ENCODE measurements at places on chromosomes 1 and 21. TPM values are rescaled to one million over a fixed set of nuclear protein-coding genes. Genes with fewer than 3 reads are reported as not detected.

DNA sequence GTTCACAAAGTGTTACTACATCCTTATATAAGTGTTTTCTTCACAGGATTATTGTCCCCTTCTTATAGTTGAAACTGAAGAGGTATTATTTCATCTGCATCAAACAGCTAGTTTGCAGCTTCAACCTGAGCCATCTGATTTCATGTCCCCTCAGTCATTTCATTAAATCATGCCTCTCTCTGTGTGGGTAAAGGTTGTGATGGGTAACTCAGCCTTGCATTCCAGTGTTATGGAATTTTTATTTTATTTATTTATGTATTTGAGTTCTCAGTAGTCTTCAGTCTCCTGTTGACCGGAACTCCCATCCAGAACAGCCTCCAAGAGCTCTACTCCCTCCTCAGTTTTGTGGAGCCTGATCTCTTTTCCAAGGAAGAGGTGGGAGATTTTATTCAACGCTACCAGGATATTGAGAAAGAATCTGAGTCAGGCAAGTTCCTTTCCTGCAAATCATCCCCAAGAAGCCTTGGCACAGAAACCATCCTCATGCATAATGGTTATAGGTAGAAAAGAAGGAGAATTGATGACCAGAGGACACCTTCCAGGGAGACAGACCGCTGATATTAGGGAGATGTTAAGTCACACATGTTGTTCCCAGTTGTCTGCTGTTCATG is 21.8 kb downstream of the CHD1L start:
- H3K36me3 ChIP-seq, result peaks cover 88% of the 10 kb centered on the region
- no peak overlapping the region for H3K27ac ChIP-seq
- no peak for DNase-seq

GRCh38 chr1:230501849-230502248 is 75.7 kb upstream of the PGBD5 start:
- no peak for DNase-seq
- no peaks in the 10 kb centered on the region for H3K27me3 ChIP-seq
- no peaks in the 10 kb centered on the region for H3K36me3 ChIP-seq
- H3K4me1 ChIP-seq, result no peaks in the 10 kb centered on the region
- H3K4me3 ChIP-seq, result no peak overlapping the region

PRDM16 gene
- total RNA-seq, result 0.51 TPM

- peak overlapping the region; percentile 53 for H3K27ac ChIP-seq
- no peak overlapping the region for H3K4me3 ChIP-seq
- peaks cover 22% of the 10 kb centered on the region for H3K4me1 ChIP-seq
- no peak for DNase-seq
Measured at GRCh38 chr1:98387701-98388100, 273.8 kb upstream of the SNX7 start.

OR2T29 gene
- 0.77 TPM for total RNA-seq

- no peaks in the 10 kb centered on the region for H3K4me1 ChIP-seq
- no peak for DNase-seq
- H3K4me3 ChIP-seq, result no peak overlapping the region
- H3K27ac ChIP-seq, result no peak overlapping the region
- no peaks in the 10 kb centered on the region for H3K36me3 ChIP-seq
- no peaks in the 10 kb centered on the region for H3K27me3 ChIP-seq
Measured at GRCh38 chr21:45817345-45817744, 164.2 kb upstream of the COL6A1 start.

GRCh38 chr1:68144856-68145255 is 87.5 kb downstream of the WLS start:
- no peak for DNase-seq
- H3K27me3 ChIP-seq, result no peaks in the 10 kb centered on the region
- no peaks in the 10 kb centered on the region for H3K4me1 ChIP-seq
- H3K27ac ChIP-seq, result no peak overlapping the region
- no peaks in the 10 kb centered on the region for H3K36me3 ChIP-seq

DNA sequence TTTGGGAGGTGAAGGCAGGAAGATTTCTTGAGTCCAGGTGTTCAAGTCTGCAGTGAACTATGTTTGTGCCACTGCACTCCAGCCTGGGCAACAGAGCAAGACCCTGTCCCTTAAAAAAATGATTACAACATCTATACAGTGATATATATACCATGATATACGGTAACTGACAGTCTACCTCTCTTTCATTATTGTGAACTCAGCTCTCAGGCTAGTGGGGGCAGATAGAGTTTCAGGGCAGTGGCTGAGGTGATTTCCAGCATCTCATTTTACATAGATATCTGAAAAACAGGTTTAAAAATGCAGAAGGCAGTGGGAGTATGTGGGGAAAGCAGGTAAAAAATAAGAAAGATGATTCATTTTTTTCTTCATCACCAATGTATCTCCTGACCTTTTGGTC is 8.1 kb upstream of the NTNG1 start:
- H3K27me3 ChIP-seq, result no peaks in the 10 kb centered on the region
- no peak for DNase-seq

DNA sequence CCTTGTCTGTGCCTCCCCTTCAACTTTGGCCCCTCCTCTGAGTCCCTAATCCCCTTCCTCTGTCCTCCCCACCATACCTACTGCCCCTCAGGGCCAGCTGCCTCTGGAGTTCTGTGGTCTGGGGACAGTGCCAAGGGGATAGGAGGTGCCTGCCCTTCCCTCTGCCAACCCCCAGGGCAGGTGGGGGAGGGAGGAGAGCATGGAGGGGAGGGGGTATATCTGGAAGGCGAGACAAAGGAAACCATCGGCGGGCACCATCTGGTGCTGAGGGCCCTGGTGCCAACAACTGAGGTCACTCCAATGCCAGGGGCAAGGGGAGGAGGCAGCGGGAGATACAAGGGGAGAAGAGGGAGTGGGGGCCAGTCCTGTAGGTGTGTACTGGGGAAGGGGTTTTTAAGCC is 9.6 kb downstream of the RAB25 start:
- H3K36me3 ChIP-seq, result no peaks in the 10 kb centered on the region
- no peak overlapping the region for H3K4me3 ChIP-seq
- H3K27ac ChIP-seq, result no peak overlapping the region
- DNase-seq, result no peak

GOLT1A gene
- not detected for total RNA-seq

VWA1 gene
- total RNA-seq, result 14.2 TPM

DNA sequence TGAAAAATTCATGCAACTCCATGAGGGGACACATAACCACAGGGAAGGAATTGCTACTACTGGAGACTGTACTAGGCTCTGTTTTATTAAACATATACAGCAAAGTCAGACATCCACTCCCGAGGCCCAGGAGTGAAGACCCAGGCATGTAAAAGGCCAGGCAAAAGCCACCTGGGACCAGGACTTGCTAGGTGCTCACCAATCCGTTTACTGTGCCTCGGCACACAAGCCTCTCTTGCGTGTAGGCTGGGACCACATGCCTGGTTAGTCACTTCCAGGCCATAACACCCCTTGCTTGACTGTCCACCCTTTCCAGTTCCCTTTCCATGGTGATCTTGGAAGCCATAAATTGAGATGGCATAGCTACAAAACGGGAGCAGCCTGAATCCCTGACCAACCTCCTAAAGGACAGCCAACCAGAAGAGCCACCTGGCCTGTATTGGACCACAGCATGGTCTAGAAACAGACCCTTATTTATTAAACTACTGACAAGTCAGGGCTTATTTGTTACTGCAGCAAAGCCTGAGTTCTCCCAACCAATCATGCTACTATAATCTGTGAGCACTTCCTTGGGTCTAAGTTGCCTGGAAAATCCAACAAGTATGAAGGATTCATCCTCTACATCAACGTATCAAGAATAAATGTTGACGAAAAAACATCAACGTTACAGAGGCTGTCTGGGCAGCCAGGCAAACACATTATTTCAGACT is 39.7 kb downstream of the URB1 start:
- no peaks in the 10 kb centered on the region for H3K27me3 ChIP-seq
- H3K4me3 ChIP-seq, result no peak overlapping the region
- no peaks in the 10 kb centered on the region for H3K4me1 ChIP-seq
- H3K36me3 ChIP-seq, result no peaks in the 10 kb centered on the region
- DNase-seq, result no peak
- H3K27ac ChIP-seq, result no peak overlapping the region

DNA sequence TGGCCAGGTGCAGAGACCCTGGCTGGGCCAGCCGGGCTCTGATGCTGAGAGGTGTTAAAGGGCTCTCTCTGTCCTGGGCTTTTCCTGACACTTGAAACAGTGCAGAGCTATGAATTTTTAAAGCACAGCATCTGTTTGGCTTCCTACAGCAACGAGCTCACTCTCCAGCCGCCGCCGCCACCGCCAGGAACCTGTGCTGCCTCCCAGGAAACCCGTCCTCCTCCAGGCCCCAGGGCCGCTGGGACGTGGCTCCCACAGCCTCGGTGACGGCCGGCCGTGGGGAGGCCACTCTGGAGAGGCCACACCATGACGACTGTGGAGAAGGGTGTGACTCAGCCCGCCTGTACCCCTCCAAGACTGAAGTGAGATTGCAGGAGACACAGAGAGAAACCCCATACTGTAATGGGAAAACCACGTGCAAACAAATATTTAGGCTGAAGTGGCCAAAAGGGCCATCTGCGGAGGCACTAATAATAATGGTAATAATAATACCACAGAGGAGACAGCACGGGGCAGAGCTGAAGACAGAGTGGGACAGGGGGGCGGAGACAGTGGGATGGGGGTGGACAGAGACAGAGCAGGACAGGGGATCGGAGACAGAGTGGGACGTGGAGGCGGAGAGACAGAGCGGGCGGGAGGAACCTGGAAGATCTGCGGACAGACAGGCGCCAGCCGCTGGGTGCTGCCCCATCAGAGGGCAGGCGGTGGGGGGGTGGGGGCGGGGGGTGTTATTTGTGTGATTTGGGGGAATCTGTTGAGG is 139.2 kb downstream of the CASZ1 start:
- H3K4me1 ChIP-seq, result no peaks in the 10 kb centered on the region
- no peak for DNase-seq
- no peak overlapping the region for H3K27ac ChIP-seq
- peaks cover 28% of the 10 kb centered on the region for H3K36me3 ChIP-seq
- H3K4me3 ChIP-seq, result no peak overlapping the region
- no peaks in the 10 kb centered on the region for H3K27me3 ChIP-seq

LYPD8 gene
- 0.37 TPM for total RNA-seq

DNA sequence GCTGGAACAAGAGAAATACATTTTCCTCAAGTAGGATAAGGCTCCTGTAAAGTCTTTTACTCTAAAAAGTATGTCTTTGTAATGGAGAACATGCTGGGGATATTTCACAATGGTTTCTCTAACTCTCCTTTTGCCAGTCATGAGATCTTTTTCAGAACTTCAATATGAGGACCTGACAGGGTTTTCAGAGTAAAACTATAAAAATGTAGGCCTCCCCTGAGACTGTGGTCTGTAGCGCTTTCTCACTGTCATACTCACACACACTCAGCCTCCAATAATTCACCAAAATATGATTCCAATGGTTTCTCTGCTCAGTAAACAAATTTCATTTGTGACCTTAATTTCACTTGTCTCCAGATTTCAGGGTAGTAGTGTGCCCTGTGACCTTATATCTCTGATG is 440.1 kb upstream of the PTBP2 start:
- H3K27ac ChIP-seq, result no peak overlapping the region
- H3K4me1 ChIP-seq, result no peaks in the 10 kb centered on the region
- no peaks in the 10 kb centered on the region for H3K27me3 ChIP-seq
- no peaks in the 10 kb centered on the region for H3K36me3 ChIP-seq
- DNase-seq, result no peak
- H3K4me3 ChIP-seq, result no peak overlapping the region

GRCh38 chr21:31514598-31514997 is 144.9 kb upstream of the SOD1 start:
- H3K27me3 ChIP-seq, result no peaks in the 10 kb centered on the region
- no peak for DNase-seq
- H3K36me3 ChIP-seq, result no peaks in the 10 kb centered on the region
- no peak overlapping the region for H3K27ac ChIP-seq
- no peak overlapping the region for H3K4me3 ChIP-seq

GRCh38 chr1:70311369-70311768 is 43.2 kb downstream of the ANKRD13C start:
- peaks cover 58% of the 10 kb centered on the region for H3K36me3 ChIP-seq
- no peak overlapping the region for H3K4me3 ChIP-seq
- no peaks in the 10 kb centered on the region for H3K4me1 ChIP-seq
- no peaks in the 10 kb centered on the region for H3K27me3 ChIP-seq
- H3K27ac ChIP-seq, result no peak overlapping the region
- DNase-seq, result no peak

TNFRSF1B gene
- 142 TPM for total RNA-seq

- no peak overlapping the region for H3K27ac ChIP-seq
- no peaks in the 10 kb centered on the region for H3K27me3 ChIP-seq
- no peaks in the 10 kb centered on the region for H3K36me3 ChIP-seq
Measured at GRCh38 chr1:164765557-164765956, 206.6 kb downstream of the PBX1 start.

DNA sequence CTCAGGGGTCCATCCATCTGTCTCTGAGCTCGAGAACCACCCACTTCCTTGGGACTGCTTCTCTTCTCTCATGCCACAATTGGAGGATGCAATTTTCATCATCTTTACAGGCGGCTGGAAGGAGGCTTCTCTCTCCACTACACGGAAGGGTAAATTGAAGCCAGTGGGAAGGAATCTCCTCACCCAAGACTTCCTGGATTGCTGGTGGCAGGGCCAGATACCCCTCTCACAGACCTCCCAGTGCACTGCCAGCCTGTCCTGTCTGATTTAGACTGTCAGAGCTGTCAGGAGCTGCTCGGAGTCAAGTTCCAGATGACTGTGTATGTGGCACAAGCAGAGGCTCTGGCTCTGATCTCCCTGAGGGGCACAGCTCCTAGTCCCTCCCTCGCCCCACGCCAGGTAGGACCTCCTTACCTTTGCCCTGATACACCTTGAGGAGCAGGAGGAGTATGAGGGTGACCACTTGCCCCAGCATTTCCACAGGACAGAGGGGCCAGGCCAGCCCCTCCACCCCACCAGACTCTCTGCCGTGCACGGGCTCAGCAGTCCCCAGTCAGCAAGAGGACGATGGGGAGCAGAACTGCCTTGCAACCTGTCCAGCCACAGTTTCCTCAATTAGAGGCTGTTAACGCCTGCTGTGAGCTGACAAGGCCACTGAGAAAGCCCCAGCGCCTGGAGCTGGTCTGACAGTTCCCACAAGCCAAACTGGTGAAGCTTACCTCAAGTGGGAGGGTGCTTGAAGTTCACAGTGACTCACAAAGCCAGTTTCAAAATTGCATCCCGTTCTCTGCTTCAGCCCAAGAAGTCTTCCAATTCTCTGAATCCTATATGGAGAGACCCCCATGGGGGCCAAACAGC is at the start of gene CD244:
TSS of gene CD244 (minus strand) at position 685 of the 858 bp plus-strand sequence. CDS start at position 475, 210 bp downstream.
- no peaks in the 10 kb centered on the region for H3K4me1 ChIP-seq
- peak; percentile 87 for DNase-seq
- no peaks in the 10 kb centered on the region for H3K27me3 ChIP-seq
- H3K36me3 ChIP-seq, result no peaks in the 10 kb centered on the region
